Activated T-cell treated with anti-CD3 and anti-CD28 coated beads, Interleukin-2, amount 50 U/mL, for 4 hours (primary cell): ENCODE measurements at places on chromosomes 6 and 20. TPM values are rescaled to one million over a fixed set of nuclear protein-coding genes. Genes with fewer than 3 reads are reported as not detected.

- DNase-seq, result no peak
Observed at GRCh38 chr6:44003345-44004061, 123.7 kb downstream of the MRPL14 start.

GRCh38 chr6:46583081-46583480 is 69.5 kb downstream of the CYP39A1 start:
- DNase-seq, result no peak

- no peak for DNase-seq
Observed at GRCh38 chr6:156080371-156080770, 624.7 kb upstream of the NOX3 start.

DNA sequence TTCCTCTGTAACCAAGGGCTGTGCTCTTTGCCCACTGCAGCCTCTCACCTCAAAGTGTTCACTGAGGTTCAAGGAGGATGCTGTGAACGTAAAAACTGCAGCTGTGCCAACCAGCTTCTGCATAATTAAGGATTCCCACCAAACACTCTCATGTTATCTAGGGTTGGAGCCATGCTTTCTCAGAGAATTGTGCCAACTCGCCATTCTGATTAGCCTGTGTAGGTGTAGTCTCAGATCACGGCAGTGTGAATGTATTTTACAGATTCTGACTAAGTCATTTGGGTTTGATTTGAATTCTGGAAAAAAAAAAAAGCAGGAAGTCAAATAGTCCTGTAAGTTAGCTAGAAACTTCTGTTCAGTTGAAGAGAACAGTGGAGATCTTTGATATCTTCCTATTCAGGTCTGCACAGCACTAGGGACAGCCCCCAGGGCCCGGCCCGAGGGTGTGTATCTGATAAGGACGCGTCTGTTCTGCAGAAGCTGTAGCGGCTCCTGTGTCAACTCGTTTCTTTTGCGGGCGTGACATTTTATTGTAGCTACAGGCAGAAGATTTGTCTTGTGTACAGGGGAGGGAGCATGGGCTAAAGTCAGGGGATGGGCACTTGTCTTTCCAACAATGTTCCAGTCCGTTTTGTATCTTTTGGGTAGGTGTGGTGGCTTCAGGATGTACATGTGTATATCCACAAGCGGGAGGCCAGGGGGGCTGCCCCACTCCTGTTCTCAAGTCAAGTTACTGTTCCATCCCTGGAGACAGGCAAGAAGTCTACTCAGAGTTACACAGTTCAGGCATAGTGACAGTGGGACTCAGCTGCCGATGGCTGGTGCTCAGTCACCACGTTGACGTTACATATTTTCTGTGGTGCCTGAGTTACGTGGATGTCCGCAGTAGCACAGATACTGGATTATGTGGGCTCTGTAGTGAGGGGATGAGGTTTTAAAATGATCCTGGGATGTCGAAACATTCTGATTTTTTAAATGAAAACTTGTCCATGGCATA is 12.4 kb downstream of the IRF4 start:
- DNase-seq, result no peak

DNA sequence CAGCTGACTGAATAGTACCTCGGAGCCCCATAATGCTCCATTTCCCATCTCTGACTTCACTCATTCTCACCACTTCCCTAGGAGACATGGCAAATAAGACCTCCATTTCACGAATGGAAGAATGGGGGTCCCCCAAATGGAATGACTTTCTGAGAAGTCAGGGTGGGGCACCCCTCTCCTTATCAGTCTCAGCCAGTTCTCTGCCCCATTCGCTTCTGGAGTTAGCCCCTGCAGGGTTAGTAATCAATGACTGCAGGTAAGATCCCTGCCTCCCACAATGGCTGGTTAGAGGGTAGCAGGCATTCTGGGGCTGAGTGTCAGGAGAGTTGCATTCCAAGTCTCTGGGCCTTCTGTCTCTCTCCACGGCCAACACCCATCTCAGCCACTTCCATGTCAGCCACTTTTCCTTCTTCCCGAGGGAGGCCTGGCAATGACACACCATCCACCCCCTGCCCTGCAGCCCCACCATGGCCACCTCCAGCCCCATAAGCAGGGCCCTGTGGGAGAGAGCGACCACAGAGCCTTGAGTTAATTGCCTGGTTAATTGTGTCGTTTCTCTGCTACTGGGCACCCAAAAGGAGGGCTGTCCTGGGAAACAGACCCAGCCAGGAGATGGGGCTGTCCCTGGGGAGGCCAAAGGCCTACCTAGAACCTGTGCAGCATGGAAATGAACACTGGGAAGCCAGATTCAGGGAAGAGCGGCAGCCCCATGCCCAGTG is 13.4 kb downstream of the CCDC167 start:
- DNase-seq, result no peak

DNA sequence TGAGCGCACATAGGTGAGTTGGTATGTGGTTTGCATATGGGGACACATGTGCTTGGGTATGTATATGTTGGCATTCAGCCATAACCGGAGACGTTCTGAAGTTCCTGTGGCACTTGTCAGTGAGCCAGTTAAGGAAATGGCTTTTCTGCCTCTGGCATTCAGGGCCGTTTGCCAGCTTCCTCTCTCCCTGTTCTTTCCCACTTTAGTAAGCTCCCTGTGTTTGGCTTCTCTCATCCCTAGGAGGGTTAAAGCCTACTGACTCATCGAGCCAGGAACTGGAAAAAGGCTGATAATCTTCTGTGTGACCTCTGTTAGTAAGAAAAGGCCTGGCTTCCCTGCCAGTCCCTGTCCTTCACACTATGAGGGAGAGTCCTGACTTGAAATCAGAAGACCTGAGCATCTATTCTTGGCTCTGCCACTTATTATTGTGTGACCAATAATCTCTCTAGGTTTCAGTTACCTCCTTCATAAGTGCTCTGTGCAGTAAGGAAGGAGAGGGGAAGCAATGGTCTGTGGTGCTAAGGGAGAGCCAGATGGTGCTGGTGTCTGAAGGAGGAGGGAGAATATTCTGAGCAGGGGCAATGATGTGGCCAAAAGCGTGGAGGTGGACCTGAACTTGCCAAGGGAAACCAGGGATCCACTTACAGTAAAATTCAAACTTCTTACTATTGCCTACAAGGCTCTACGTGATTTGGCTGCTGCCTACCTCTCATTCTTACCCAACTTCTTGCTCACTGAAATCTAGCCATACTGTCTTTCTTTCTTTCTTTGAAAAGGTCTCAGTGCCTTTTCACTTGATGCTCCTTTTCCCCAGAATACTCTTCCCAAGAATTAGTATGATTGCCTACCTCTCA is 31.4 kb downstream of the ACSS2 start:
- DNase-seq, result no peak

GRCh38 chr6:100906325-100906724 is 25.2 kb upstream of the ASCC3 start:
- no peak for DNase-seq

DNA sequence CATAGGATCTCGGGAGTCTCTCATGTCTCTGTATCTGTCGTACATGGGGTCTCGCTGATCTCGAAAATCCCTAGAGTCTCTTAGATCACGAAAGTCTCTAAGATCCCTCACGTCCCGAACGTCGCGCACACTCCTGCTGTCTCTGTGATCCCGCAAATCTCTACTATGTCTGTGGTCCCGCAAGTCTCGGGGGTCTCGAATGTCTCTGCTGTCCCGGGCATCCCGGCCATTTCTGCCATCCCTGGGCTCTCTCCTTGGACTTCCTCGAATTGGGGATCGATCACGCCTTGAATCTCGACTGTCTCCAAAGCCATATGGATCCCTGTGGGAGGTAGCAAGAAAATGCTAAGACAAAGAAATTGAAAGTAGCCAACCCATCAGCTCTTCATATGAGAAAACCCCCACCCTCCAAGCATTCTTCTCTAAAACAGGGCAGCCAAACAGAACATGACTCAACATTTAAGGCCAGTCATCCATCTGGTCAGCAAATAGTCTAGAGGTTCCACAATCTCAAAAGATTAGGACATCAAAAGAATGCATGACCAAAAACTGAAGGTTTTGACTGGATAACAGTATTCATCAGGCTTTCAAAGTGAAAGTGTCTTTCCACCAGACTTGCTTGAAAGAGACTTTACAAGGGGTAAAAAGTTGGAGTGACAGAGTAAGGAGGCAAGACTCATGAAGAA is 19.4 kb downstream of the NCOA5 start:
- DNase-seq, result no peak

DNA sequence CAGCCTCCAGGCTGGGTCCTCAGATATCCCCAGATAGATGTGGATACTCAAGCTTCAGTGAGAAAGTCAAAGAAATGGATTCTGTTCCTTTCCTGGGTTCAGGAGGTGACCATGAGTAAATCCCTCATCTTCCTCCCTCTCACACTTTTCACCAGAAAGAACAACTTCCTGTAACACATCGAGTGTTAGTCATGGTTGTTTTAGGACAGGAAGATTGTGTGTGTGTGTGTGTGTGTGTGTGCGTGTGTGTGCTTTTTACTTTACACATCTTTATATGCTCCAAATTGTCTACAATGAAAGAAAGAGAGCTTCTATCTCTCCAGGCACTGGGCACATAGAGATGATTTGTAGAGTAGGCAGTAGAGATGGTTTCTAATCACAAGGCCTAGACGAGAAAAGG is 139.9 kb downstream of the TBXT start:
- no peak for DNase-seq

DNA sequence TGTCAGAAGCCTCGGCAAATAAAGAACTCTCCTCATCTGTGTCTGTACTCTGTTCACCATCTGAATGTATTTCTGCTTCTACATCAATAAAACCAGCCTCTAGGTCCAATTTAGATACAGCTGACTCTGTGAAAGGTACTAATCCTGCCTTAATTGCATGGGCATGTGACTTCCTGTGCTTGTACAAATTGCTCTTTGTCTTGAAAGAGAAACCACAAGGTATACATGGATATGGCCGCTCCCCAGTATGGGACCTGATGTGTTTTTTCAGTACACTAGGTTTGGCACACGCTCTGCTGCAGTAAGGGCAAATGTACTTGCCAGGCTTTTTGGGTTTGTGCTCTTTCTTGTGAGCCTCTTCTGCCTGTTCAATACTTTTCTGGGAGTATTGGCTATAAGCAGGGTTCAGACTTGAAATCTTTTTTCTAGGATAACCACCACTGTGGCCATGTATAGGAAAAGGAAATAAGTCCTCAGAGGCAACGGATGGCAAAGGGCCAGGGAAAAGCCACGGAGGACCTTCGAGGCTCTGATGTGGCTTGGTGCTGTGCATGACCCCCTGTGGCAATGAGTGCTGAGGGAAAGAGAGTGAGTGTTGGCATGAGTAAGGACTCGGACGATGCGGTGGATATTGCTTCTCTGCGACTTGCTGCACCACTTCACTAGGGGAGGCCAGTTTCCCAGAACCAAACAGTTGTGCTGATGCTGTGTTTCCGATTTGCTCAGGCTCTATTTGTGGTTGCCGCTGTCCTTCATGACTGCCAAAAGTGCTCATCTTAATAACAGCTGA is 170.9 kb downstream of the HIVEP2 start:
- DNase-seq, result no peak

- no peak for DNase-seq
Observed at GRCh38 chr6:39005774-39006173, 42.8 kb upstream of the GLP1R start.

DNA sequence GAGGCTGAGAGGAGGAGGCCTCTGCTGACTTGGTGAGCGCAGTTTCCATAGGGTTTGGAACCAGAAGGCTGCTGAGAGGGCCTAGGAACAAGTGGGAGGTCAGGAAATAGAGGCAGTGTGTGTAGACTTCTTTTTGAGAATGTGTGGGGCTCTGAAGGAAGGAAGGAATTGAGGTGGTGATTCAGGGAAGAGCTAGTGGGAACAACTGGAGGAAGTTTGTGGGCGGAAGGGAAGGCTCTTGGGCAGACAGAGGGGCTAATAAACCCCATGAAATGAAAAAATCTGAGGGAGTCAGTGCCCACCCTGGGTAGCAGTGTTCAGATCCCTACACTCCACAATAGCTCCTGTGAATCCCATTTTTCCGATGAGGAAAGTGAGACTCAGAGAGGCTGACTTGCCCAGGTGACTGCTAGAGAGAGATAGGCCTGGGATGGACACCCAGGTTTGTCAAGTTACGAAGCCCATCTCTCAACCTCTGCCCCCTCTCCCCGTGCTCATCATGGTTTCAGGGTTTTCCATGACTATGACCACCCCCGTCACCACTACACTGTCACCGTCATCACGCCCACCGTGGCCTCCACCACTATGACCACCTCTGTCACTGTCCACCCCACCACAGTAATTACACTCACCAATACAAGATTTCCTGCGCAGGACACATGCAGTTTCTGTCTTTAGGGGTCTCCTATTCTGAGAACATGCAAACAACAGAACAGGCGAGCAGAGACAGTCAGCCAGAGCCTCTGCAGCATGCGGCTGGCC is 106.4 kb downstream of the MRPL14 start:
- no peak for DNase-seq

GRCh38 chr20:8428988-8429387 is 296.9 kb downstream of the PLCB1 start:
- no peak for DNase-seq

- no peak for DNase-seq
Observed at GRCh38 chr20:56420940-56421688, 9.1 kb downstream of the CASS4 start.

The RRAGD gene
- 10.2 TPM for total RNA-seq

The LBP gene
- 0.18 TPM for total RNA-seq

The FAM83C gene
- total RNA-seq, result not detected

The PAX1 gene
- total RNA-seq, result not detected

The ACSS2 gene
- total RNA-seq, result 6.0 TPM

The SAPCD1 gene
- total RNA-seq, result 9.4 TPM
